T-helper 17 cell (primary cell): ENCODE measurements at places on chromosomes 4 and X.

- DNase-seq = no peak
These were observed 46.5 kb downstream of the HADH start for GRCh38 chr4:108036213-108036612.

- no peak for DNase-seq
These were observed 7.8 kb downstream of the GUCY1B1 start for GRCh38 chr4:155766622-155767021.

DNA sequence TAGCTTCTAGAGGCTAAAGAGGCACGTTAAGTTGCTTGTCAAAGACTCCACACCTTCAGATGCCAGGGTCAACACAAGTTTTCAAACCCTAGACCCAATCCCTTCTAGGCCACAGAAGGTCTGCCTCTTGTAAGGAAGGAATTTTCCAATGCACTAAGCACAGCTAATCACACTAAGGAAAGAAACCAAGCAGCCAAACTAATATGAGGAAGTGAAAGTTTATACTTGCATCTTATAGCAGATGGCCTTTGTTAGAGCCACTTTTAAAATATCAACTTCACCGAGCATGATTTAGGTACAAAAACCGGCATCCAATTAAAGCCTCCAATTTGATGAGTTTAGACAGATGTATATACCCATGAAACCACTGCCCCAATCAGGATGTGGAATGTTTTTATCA, 9.9 kb downstream of the FHL1 start:
- DNase-seq = no peak

- no peak for DNase-seq
These were observed 3.0 kb upstream of the SPATA4 start for GRCh38 chr4:176198316-176198903.

DNA sequence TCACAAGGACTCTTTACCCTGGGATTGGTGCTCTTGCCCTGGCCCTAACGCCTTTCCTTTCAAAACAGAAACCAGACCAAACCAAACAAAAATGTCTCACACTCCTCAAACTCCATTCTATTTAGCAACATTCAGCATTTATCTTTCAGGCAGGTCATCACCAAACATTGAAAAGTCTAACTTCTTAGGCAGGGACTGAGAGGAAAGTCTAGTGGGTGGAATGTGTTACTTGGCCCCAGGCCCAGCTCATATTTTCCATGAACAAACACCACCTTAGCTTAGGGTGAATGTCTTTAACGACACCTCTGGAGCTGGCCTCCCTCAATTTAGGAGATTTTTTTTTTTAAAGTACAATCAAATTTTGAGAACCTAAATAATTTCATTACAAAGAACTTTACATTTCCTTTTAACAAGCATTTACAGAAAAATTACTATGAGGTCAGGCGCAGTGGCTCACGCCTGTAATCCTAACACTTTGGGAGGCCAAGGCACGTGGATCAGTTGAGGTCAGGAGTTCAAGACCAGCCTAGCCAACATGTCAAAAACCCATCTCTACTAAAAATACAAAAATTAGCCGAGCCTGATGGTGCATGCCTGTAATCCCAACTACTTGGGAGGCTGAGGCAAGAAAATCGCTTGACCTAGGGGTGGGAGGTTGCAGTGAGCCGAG, 10.2 kb upstream of the N4BP2 start:
- DNase-seq = no peak

- DNase-seq = no peak
These were observed 15.0 kb upstream of the TRIM2 start for GRCh38 chr4:153189016-153189801.

- DNase-seq = no peak
These were observed 302.9 kb upstream of the GATB start for GRCh38 chr4:152063621-152064240.

GRCh38 chr4:168643111-168643795, 146.4 kb downstream of the PALLD start:
- no peak for DNase-seq

DNA sequence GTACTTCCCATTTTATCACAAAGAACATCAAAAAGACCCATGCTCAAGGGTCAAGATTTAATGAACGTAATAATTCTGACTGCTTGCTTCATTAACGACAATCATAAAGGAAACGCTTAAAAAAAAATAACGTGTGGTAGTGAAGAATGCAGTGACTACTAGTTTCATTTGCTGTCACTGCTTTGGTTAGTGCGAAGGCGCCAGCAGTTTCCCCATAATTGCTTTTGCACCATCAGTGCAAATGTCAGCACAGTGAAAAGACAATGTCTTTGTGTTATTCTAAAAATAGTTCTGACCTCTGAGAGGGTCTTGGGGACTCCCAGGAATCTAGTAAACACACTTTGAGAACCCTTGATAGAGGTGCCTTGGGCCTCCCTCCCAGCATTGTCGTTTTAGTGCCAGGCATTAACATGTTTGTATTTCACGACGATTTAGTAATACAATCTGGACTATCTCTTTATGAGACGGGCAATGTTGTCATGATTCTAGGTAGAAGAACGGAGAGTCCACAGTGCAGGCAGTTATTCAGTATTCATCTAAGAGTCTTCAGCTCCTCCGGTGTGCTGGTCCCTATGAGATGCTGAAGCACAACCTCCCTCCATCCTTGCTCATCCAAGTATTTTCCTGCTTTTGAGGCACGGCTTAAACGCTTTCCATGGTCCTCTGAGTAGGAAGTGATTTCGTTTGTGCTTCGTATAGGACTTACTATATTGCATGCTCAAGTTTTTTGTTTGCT, 71.0 kb downstream of the AFF1 start:
- DNase-seq = no peak
